ENCODE measurements at places on chromosomes 5 and 9.
A peak's percentile ranks its signal among the peaks of the same experiment; 100 is the strongest.

DNA sequence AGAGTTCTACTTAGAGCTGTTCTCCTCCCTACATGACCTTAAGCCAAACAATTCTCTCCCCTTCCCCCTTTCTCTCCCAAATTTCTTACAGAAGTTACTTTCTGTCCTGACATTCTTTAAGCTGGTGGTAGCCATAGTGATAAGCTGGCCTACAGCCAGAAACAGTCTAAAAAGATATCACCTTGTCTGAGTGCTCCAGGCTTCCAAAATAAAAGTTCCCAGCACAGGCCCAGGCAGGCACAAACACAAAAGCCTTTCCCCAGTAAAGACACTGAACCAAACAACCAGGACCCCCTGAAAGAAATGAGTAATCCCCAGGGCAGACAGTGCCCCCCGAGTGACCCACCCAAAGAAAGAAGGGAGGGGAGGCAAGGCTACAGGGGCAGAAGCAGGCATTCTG, 19.2 kb downstream of the SIL1 start:
- no peak for DNase-seq

DNA sequence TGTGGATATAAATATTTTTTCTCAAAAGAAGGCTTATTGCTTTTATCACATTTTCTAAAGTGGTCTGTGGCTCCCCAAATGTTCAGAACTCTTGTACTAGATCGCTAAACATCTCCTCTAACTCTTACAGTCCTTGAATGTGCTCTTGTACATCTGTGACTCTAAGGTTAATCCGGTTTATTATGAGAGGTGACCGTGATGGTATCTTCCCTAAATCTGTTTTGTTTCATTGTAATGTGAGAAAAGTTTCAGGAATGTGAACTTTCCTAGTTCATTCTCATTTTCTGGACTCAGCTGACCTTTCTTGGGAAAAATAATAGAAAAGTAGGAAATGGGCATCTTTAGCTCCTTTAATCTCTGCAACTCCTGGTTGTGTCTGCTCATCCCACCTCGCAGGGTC, 94.5 kb upstream of the CD180 start:
- no peak for DNase-seq

DNA sequence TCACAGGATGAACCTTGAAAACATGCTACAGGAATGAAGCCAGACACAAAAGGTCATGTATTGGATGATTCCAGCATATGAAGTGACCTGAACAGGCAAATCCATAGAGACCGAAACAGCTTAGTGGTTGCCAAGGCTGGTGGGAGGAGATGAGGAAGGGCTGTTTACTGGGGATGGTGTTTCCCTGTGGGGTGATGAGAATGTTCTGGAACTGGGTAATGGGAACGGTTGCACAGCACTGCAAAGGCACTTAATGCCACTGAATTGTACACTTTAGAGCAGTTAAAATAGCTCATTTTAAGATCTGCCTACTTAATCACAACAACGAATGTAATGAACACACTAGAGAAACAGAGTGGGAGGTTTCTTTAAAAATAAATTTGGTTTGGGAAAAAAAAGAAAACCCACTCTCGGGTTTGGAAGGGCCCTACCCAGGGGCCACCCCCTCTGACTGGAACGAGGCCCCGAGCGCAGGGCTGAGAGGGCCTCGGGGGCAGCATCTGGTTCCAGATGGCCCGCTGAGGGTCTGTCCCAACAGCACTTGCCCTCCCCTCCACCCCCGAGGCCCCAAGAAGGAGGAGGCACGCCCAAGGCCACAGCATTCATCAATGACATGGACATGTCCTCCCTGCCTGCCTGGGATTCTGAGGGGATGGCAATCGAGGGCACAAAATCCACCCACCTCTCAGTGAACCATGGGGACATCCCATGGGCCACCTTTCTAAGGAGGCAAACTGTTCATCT, 31.7 kb downstream of the SARDH start:
- DNase-seq = no peak

GRCh38 chr9:87638292-87638691, 87.6 kb upstream of the CTSL start:
- DNase-seq = no peak

- DNase-seq = no peak
Observed at GRCh38 chr9:6073731-6074130, 58.3 kb upstream of the RANBP6 start.

GRCh38 chr5:53037141-53037859, 48.1 kb downstream of the ITGA2 start:
- no peak for DNase-seq

DNA sequence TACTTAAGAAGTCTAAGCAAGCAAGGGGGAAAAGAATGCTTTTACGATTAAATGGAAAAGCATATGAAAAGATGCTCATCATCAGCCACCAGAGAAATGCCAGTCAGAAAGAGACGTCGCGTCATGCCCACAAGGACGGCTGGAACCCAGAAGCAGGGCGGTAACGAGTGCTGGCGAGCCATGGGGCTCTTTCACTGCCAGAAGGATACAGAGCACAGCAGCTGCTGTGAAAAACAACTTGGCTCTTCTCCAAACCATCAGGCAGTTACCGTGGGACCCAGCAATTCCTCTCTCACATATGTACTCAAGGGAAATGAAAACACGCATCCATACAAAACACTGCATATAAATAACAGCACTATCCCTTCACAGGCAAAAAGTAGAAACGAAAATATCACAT, 95.5 kb downstream of the CAMSAP1 start:
- no peak for DNase-seq

DNA sequence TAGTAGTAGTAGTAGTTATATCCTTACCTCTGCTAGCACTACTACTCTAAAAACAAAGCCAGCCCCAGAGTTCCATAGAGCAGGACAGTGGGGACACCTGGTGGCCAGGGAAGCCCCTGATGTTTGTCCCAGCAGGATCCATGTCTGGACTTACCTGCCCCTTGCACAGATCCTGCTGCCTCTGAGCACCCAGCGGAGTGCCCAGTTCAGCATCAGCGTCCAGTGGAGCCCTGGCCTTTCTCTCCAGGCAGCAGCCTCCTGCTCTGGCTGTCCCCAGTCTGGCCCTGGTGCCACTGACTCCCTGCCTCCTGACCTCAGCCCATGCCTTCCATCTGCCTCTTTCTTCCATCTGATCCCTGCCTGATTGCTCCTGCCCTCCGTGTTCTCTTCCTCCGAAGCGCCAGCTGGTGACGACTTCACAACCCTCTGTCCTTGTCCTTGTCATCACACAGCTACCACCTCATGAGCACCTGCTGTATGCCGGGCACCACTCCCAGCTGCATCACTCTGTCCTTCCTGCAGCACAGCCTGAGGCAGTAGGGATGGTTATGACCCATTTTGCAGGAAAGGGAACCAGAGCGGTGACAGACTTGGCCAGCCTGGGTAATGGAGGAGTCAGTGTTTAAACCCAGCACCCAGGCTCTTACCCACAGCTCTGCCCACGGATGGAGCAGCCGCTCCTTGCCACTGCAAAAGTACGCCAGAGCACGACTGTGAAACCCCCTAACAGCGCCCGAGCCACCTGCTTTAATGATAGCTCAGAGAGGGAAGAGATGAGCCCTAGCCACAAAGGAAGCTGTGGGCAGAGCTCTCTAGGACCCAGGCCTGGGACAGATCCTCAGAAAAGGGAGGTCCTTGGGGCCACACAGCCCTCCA, 11.5 kb downstream of the SARDH start:
- DNase-seq = peak; percentile 72

DNA sequence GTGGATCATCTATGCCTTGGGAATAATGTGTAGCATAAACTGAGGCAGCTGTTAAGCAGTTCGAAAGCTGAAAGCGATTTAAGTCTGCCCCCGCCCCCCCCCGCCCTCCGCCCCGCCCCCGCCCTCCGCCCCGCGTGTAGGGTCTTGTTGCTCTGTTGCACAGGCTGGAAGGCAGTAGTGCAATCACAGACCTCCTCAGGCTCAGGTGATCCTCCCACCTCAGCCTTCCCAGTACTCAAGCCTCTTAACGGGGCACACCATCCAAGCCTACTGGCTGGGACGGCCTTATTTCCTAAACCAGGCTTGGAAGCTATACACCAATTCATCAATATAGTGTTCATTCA, 945 bp downstream of the ANKDD1B start:
- no peak for DNase-seq

DNA sequence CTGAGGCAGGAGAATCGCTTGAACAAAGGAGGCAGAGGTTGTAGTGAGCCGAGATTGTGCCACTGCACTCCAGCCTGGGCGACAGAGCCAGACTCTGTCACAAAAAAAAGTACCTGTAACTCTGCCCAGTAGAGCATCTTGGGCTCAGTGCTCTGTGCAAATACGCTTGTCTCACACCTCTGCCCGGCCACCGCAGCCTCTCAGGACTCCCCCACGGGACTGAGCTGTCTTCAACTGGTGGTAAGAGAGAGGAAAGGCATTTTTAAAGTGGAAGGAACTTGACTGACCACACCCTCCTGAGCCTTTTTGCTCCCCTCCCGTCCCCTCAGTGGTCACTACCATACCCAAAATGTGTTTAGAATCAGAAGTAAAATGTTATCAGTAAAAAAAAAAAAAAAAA, 174.3 kb upstream of the PIK3R1 start:
- DNase-seq = no peak

GRCh38 chr5:58875599-58875998, 292.7 kb downstream of the RAB3C start:
- DNase-seq = no peak

- no peak for DNase-seq
Observed at GRCh38 chr5:145848854-145849253, 13.7 kb upstream of the PRELID2 start.

DNA sequence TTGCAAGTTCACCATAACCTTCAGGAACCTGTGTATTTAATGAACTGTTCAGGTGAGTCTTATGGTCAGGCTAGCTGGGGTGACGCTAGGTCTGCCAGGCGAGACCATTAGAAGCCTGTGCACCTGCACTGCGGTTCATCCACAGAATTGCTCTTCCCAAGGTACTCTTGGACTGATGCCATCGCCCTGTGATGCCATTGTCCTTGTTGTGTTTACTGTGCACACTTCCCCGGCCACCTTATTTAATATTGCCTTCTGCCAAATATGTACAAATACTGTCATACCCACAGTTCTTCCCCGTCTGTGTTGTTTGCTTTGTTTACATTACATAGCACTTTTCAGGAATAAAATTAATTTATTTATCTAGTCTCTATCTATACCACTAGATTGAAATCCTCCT, 66.3 kb downstream of the RCL1 start:
- no peak for DNase-seq

DNA sequence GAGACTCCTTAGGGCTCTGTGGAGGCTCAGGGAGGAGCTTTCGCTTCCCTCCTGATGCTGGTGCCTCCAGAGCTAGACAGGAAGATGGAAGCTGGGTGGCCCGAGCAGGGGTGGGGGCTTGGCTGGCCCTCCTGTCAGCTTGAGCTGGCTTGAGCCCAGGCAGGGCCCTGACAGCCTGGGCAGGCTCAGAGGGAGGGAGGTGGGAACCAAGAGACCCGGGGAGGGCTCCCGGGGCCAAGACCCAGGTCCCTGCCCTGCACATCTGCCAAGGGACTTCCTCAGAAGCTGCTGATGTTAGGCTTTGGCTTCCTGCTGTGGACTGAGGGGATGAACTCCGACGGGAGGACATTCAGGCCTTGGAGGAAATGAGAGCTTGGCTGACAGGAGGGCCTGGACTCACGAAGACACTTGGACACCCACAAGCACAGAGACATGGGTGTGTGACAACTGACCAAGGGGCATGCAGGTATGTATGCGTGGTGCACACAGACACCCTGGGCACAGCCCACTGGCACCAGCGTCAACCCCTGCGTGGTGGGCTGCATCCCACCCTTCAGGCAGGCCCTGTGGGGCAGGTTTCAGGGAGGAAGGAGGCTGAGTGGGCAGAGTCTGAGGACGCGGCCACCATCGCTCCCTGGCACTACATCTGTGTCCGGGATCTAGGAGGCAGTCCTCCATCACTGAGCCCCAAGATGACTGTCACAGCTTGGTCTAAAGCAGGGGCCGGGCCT, 1.7 kb upstream of the LTC4S start:
- DNase-seq = no peak

DNA sequence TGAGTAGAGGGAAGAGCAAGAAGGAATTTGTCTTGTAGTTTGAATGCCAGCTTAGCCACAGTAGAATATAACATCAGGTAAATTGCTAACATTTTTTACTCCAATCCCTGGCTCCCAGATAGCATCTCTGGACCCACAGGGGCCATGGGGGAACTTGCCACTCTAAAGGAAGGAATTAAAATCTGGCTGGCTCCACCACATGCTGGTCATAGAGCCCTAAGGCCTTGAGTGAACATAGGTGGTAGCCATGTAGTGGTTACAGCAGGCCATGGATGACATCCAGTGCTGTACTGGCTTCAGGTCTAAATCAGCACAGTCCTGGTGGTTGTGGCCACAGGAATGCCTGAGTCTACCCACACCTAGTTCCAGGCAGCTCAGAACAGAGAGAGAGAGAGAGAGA, 109.9 kb upstream of the RGMB start:
- no peak for DNase-seq

- DNase-seq = peak; percentile 76
Observed at GRCh38 chr9:38371495-38371894, 21.0 kb upstream of the ALDH1B1 start.

GRCh38 chr9:87614397-87614796, 111.5 kb upstream of the CTSL start:
- no peak for DNase-seq

DNA sequence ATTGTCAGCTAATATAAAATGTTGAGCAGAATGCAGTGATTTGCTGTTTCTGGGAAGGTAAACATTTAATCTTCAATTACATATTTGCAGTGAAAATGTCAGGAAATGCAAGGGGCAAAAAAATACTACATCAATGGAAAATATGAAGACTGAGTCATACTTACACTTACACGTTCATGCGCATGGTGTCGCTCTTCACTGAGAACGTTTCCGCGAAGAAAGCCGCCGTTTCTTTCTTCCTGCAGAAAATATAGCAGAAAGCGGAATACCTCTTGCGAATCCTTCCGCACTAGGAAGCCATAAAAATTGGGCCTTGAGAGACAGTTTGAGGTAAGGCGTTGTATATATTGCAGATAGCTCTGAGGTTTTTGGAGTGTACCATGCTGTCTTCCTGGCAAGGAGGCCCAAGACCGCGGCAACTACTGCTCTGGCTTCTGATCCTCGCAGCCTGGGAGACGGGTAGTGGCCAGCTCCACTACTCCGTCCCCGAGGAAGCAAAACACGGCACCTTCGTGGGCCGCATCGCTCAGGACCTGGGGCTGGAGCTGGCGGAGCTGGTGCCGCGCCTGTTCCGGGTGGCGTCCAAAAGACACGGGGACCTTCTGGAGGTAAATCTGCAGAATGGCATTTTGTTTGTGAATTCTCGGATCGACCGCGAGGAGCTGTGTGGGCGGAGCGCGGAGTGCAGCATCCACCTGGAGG, at the start of gene PCDHA13:
TSS of gene PCDHA13 (plus strand) at position 236 of the 702 bp plus-strand sequence. CDS start at position 381, 145 bp downstream.
- no peak for DNase-seq
